ENCODE measurements at places on chromosomes 1 and 21.

DNA sequence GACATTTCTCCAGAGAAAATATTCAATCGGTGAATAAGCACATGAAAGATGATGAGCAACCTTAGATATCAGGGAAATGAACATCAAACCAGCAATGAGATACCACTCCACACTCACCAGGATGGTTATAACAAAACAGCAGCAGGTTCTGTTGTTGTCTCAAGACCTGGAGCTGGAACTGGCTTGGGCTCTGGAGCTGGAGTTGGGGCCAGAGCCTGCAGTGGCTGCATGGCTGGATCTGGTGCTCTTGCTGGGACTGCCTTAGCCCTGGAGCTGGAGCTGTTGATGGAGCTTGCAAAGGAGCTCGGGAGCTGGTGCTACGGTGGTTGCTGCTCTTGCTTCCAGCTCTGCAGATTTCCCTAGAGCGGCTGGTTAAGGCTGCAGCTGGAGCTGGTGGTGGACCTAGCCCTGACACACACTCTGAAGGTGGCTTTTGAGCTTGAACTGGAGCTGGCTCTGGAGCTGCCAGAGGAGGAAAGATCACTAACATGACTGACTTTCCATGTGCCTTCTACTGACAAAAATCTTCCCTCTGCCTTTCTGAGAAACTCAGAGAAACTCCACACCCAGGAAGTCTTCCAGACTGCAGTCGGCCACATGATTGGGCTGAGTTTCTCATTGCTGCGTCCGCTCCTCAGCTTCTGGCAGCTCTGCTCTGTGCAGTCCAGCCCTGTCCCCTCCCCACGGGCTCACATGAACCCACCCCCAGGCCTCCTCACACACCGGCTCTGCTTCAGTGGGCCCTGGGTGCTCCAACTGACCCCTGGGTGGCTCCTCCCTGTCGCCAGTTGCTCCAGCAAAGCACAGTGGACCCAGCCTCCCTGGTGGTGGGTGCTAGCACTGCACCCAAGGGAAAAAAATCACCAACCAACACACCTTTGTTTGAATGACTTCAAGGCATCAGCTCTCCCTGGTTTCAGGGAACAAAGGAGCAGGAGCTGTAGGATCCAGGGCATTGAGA, 139.1 kb upstream of the FMN2 start:
- DNase-seq: no peak

GRCh38 chr1:106619080-106619826, 437.2 kb upstream of the PRMT6 start:
- DNase-seq: no peak

- DNase-seq: no peak
Measured at GRCh38 chr1:248778906-248779305, 23.3 kb upstream of the LYPD8 start.

- no peak for DNase-seq
Measured at GRCh38 chr21:44413566-44414290, 41.6 kb upstream of the LRRC3 start.

- no peak for DNase-seq
Measured at GRCh38 chr1:8394456-8395321, 76.8 kb downstream of the SLC45A1 start.

Measured in esophagus squamous epithelium (tissue), 5 donors.